Stimulated activated CD4-positive, alpha-beta T cell treated with anti-CD3 and anti-CD28 coated beads, Interleukin-12 subunit alpha, Interleukin-12 subunit beta, amount 100 ng/mL, for 24 hours (primary cell): ENCODE measurements at places on chromosomes 1 and 21.

DNA sequence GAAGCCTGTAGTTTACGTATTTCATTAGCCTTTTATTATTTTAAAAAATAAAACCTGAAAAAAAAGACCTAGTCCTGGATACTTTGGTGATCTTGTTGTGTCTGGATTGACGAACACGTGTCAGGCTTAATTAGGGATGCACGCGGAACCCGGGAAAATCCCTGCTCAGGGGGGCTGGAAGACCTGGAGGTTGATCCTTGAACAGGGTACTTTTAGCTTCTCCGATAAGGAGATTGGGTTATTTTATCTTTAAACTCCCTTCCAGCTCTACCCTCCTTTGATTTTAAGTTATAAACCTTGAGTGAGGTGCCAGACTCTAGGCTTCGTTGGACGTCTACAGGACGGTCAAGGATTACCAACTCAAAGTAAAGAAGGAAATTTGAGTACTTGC is 552 bp upstream of the ZNF691 start:
- no peak for DNase-seq

GRCh38 chr1:185280589-185280988 is 36.5 kb downstream of the IVNS1ABP start:
- no peak for DNase-seq

- DNase-seq: no peak
These were observed 84.9 kb upstream of the CD1D start for GRCh38 chr1:158095737-158096335.

GRCh38 chr1:164210211-164210739 is 348.7 kb upstream of the PBX1 start:
- no peak for DNase-seq

DNA sequence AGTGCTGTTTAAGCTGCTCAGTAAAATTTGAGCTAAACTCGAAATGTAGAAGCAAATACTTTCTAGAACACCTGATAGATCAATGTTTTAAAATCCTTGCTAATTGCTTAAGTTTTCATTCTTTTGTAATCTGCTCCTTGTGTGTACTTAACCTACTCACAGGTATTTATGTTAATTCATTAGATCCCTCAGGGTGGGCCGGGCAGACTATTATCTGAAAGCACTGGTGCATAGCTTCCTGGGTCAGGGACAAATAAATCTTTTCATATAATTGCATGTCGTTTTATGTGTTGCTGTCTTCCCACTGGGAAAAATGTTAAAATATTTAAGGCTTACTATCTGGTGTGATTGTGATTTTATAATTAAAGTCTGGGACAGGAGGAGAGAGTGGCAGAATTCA is 440.5 kb downstream of the SMYD3 start:
- DNase-seq: no peak

DNA sequence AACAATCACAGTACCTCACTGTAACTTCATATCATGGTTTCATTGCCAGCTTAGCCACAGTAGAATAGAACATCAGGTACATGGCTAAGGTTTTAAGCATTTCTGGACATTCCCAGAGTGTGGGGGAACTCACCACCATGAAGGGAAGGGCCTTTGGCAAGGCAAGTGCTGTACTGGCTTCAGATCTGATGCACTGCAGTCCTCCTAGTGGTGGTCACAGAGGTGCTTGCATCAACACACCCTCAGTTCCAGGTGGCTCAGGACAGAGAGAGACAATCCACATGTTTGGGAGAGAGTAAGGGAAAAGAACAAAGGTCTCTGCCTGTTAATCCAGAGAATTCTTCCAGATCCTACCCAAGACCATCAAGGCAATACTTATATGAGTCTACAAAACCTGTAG is 528.4 kb upstream of the RGS18 start:
- DNase-seq: no peak

DNA sequence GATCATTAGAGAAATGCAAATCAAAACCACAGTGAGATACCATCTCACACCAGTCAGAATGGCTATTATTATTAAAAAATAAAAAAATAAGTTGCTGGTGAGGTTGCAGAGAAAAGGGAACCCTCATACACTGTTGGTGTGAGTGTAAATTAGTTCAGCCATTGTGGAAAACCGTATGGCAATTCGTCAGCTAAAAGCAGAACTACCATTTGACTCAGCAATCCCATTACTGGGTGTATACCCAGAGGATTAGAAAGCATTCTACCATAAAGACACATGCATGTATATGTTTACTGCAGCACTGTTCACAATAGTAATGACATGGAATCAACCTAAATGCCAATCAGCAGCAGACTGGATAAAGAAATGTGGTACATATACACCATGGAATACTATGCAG is 42.2 kb downstream of the GIPC2 start:
- no peak for DNase-seq
